Suprapubic skin (tissue), 4 donors: ENCODE measurements at places on chromosomes 6 and 20. TPM values are rescaled to one million over a fixed set of nuclear protein-coding genes. Genes with fewer than 3 reads are reported as not detected.

The PRDM13 gene
- not detected for total RNA-seq

The RNF144B gene
- total RNA-seq, result 38.5 TPM

The HLA-DOB gene
- 1.6 TPM for total RNA-seq

DNA sequence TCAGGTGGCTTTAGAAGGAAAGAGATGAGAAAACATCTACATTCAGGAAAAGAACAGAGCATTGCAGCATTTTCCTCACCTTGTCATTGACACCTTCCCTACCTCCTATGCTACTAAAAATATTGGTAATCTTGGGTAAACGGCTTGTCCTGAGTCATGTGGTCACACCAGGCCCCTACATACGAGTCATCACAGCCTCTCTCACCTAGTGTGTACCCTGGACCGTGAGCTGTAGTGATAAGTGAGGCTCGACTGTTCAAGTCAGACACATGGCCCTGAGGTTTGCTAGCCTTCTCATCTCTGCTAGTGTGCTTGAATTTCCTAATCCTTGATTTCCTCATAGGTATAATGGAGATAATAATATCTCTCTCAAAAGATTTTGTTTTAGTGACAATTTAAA lies 29.6 kb upstream of the TMEM244 start:
- no peak for DNase-seq

- DNase-seq, result no peak
These were observed 10.1 kb upstream of the TRAM2 start for GRCh38 chr6:52587001-52587400.

The ABCF1 gene
- total RNA-seq, result 41.7 TPM

The SLC22A3 gene
- total RNA-seq, result 15.8 TPM

GRCh38 chr20:6611911-6612605 lies 155.4 kb upstream of the BMP2 start:
- DNase-seq, result no peak
